ENCODE measurements at places on chromosomes 1 and 21.

GRCh38 chr1:3179471-3179870 lies 110.5 kb downstream of the PRDM16 start:
- DNase-seq = no peak

- no peak for DNase-seq
These were observed 660 bp upstream of the PDE4B start for GRCh38 chr1:65791801-65792668.

DNA sequence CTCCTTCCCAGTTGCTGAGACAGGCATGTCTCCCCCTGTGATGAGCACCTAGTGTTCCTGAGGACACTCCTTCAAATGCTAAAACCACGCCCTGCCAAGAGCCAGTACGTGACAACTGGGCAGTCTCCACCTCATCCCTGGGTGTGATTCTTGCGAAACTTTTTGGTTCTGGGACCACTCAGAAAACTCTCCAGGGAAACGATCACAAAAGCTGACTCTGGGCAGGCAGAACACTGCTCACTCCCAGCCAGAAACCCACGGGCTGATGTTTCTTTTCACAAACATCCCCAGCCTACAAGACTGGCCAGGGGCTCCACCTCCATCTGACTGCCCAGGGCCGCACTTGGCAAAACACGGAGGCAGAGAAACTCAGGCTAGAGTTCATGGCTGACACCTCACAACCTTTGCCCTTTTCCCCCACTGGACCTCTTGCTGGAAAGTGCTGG lies 24.4 kb downstream of the DHRS3 start:
- no peak for DNase-seq

- DNase-seq = peak; percentile 55
These were observed 3.7 kb upstream of the FABP3 start for GRCh38 chr1:31376375-31377134.

GRCh38 chr1:16724718-16725438 lies 15.4 kb upstream of the RNU1-4 start:
- peak; percentile 39 for DNase-seq

DNA sequence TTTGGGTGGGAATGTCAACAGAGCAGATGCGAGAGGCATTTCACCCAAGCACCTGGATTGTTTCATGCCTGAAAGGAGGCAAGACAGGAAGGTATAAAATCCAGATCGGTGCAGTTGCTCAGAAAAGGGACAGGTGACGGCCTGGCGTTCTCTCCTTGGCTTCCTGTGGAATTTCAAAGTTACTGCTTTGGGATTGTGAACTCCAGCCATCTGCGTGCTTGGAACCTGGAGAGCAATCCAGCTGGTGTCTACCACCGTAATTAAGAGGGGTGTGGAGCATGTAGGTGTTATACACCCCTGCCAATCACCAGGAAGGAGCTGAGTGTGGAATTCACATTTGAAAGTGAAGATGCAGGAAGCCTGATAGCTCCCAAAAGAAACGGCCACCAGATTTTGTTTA lies 286.1 kb downstream of the KIF26B start:
- no peak for DNase-seq

GRCh38 chr1:33684396-33685179 lies 179.3 kb upstream of the HMGB4 start:
- DNase-seq = no peak

GRCh38 chr1:27350663-27351540 lies 9.1 kb downstream of the SYTL1 start:
- DNase-seq = peak; percentile 91

GRCh38 chr21:44263221-44263760 lies 1.6 kb upstream of the DNMT3L start:
- DNase-seq = no peak

DNA sequence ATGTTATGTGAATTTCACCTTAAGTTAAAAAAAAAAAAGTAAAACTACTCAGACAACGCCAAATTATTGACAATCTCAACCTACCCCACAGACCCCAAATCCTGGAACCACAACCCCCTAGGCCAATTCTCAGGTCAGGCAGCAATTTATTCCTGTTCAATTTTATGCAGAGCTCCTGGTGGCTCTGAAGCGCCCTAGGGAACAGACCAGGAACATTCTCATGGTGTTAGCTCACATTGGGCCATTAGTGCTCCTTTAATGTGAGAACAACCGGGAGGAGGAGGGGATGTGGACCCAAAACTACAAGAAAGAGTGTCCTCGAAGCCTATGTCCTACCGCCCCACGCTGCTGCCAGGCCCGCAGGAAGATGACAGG lies 403 bp upstream of the PSEN2 start:
- no peak for DNase-seq

- DNase-seq = no peak
These were observed 27.6 kb downstream of the CTNNBIP1 start for GRCh38 chr1:9882296-9882944.

DNA sequence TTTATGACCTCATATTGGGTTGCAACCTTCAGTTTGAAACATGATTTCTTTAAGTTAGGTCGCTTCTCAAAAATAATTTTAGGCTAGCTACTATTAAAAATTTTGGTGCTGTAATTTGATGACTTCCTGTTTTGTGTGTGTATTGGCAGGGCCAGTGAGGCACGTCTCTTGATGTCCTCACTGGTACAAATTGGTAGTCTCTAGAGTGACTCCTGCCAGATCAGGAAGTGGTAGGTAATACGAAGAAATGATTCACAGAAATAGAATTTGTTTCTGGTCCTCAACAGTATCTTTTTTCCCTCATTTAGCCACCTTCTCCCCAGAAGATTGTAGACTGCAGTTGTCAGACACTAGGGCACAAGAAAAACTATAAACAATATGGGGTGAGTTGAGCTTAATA lies 120.9 kb upstream of the KIAA1614 start:
- no peak for DNase-seq

GRCh38 chr1:242784084-242784483 lies 259.6 kb upstream of the PLD5 start:
- DNase-seq = no peak

DNA sequence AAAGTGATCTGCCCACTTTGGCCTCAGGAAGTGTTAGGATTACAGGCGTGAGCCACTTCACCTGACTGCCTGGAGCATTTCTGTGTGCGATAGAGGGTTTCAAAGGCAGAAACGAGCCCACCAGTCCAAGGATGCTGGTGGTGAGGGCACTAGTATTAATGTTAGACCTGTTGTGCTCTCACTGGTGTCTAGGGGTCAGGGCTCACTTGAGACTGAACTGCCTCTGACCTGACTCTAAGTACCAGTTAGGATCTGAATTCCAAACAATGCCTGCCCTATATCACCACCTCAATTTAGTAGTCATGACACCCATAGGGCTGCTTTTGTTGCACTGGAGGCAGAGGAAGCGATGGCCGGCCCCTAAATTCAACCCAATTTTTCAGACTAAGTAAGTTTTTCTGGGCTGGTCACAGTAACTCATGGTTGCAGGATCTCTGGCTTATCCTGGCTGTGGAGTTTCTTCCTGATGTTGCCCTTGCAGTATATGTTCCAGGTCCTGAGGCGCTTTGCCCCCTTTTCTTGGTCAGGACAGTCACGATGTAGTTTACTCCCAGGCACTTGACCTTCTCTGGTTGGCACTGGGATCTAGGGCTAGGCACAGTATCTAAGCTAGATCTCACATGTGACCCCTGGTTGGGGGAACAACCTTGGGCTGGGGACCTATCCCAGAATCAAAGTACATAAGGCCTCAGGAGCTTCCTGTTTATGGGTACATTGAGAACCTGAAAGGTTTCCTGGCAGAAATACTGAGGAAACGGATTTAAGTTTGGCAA lies 4.5 kb downstream of the CCDC17 start:
- peak; percentile 31 for DNase-seq

DNA sequence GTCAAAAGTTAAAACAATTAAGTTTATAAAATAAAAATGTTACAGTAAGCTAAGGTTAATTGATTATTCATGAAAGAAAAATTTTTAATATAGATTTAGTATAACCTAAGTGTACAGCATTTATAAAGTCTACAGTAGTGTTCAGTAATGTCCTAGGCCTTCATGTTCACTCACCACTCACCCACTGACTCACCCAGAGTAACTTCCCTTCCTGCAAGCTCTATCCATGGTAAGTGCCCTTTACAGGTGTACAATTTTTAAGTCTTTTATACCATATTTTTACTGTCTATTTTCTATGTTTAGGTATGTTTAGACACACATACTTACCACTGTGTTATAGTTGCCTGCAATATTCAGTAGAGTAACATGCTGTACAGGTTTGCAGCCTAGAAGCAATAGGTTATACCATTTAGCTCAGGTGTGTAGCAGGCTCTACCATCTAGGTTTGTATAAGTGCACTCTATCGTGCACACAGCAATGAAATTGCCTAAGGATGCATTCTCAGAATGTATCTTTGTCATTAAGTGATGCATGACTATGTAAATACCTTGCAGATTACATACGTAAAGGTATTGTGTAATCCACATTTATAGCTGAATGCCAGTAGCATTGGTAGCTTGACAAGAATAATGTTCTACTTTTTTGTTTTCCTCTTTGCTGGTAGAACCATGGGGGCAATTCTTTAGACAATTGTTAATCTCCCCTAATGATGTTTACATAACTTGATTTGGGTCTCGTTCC lies 35.7 kb upstream of the GPR88 start:
- no peak for DNase-seq

DNA sequence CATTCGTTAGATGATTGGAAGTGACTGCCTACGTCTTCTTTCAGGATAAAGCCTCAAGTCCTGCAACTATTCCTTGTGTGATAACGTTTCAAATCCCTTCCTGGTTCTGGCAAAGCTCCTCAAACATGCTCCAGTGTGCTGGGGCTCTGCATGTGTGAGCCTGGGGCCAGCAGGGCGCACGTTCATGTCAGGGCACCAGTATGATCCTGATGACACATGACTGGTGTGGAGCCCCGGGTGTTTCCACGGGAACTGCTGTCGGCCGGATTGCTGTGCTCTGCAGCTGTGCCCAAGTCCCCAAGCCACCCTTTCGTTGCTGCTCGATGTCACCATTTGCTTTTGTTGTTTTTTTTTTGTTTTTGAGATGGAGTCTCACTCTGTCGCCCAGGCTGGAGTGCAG lies 21.3 kb downstream of the KRTAP10-1 start:
- DNase-seq = no peak

DNA sequence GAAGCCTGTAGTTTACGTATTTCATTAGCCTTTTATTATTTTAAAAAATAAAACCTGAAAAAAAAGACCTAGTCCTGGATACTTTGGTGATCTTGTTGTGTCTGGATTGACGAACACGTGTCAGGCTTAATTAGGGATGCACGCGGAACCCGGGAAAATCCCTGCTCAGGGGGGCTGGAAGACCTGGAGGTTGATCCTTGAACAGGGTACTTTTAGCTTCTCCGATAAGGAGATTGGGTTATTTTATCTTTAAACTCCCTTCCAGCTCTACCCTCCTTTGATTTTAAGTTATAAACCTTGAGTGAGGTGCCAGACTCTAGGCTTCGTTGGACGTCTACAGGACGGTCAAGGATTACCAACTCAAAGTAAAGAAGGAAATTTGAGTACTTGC lies 552 bp upstream of the ZNF691 start:
- DNase-seq = no peak

GRCh38 chr1:24742090-24742938 lies 2.9 kb upstream of the CLIC4 start:
- DNase-seq = peak; percentile 48

DNA sequence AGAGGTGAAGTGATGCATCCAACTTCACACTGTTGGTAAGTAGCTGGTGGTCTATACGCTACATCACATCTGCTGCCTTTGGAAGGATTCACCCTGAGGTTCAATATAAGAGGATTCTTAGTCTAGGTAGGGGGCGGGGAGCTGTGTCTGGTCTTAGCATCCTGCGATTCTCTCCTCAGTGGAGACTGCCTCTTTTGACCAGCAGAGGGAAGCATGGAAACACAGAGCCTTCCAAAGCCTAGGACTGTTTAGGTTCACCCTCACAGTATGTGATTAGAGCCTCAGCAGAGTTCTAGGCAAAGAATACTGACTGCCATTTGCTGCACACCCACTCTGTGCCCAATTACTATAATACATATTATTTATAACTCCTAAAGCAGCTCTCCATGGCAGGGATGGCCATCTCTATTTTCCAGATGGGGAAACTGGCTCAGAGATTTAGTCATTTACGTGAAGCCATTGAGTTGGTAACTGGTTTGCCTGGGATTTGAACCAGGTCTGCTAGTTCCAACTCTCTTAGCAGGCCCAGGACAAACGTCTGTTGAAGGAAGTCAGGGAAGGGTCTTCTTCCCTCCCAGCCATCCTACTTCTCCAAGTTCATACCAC lies 28.9 kb upstream of the EFCAB14 start:
- peak; percentile 64 for DNase-seq

- peak; percentile 70 for DNase-seq
These were observed 601 bp downstream of the UBE2G2 start for GRCh38 chr21:44800971-44801467.

DNA sequence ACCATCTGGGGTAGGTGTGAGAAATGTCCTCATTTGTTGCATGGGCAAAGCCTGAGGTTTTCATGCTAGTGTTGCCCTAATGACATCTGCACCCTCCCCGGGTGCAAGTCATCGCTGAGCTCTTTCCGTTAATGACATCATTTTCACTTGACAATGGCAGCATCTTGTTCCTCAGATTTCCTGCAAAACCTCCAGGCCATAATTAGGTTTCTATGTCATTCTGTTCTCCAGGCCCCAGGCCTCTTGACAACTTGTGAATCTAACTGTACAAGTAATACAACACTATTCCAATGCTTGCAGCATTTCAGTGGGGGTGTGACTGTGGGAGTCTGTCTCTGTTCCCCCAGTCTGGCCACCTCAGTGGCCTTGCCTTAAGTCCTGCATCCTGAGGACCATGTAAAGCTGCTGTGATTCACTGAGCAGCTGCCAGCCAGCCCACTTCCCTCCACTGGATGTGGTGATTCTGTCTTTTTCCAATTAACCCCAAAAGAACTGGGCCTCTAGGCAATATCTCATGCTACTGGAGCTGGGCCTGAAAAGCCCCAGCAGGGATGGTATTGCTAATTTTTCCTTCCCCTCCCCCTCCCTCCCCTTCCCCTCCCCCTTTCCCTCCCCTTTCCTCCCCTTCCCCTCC lies 22.8 kb downstream of the RAB7B start:
- DNase-seq = no peak

GRCh38 chr1:75841421-75841820 lies 44.7 kb downstream of the MSH4 start:
- no peak for DNase-seq

GRCh38 chr1:161402446-161402845 lies 34.8 kb upstream of the CFAP126 start:
- DNase-seq = no peak

DNA sequence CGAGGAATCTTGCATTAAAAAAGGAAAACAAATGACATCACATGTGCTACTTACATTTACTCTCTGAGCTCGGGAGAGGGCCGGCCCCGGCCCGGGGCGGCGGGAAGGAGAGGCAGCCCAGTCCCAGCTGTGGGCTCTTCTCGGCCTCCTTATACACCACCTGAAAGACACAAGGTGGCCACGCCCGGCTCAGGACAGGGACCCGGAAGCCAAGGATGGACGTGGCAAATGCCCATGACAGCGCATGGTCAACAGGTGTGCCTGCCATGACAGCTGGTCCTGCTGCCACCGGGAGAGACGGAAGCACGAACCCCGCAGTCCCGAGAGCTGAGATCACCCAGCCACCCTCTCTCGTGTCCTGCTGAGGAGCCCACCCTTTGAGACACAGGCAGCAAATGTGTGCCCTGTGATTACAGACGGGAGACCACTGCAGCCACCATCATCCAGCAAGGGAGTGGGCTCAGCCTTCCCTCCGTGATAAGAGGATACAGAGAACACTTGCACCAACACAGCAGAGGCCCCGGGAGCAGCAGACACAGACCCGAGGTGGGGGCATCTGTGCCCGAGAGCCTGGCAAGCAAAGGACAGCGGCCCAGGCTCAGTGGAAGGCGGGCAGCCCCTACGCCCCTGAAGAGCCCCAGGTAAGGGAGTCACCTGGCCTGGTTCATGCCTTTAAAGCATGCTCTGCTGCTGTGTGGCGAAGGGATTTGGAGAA lies 8.7 kb downstream of the TPRG1L start:
- DNase-seq = no peak
